Suppressor macrophage treated with lipopolysaccharide for 4 hours (primary cell): ENCODE measurements at places on chromosomes 6 and 20.

- DNase-seq: peak; percentile 77
Measured at GRCh38 chr6:16851758-16852157, 90.5 kb upstream of the ATXN1 start.

GRCh38 chr6:144844596-144844995, 559.5 kb downstream of the UTRN start:
- no peak for DNase-seq

DNA sequence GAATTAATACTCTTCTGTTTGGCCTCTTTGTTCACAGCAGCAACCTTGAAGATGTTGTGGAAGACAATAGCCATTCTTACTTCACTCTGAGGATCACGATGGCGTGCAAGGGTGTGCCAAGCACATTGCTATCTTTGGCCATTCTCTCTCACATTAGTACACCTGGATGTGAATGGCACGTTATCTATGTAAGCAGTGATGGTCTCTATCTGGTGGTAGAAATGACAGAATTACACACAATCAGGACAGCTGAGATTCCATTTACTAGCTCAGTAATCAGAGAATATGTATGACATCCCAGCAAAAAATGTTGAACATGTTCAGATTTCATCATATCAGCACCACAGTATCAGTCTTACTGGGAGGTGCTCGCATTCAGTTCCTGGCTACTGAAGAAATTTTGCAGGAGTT, 116.2 kb downstream of the LCA5 start:
- DNase-seq: no peak

DNA sequence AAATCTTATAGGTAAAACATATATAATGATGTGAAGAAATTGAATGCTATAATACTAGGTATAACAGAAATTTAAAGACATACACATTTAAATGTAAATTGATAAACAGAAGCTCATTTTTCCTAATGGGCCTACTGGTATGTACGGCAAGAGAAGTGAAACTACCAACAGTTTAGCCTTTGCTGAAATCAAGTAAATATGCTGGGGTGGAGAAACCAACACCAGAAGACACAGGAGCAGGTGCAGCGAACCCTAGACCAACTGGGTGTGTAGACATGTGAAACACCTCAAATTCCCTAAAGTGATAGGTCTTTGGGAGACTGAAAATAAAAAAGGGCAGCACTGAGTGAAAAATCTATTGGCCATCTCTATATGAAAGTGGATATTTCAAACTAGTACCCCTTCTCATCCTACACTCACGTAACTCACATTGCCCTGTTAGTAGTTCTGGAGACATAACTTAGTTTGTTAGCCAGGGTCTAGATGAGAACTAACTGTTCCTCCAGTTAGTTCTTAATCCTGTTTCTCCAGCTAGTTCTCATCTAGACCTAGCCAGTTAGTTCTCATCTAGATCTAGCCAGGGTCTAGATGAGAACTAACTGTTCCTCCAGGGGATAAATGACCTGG, 53.1 kb downstream of the SLC35D3 start:
- DNase-seq: no peak

- DNase-seq: no peak
Measured at GRCh38 chr6:40713002-40713719, 126.0 kb upstream of the LRFN2 start.

DNA sequence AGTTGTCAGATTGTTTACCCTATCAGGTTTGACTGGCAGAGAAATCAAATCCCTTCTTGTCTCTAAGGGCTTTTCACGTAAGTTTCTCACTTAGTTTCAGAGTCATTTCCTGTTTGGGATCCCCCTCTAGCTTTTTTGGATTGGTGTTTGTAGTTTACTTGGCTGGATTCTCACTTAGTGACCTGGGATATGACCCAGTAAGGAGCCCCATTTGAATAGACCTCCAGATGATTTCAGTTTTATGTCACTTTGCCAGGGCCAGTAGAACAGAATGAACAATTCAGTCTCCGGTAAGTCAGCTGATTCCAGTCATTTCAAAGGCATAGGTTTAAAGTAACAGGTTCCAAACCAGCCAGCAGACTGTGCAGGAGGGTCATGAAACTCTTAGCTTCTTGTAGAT, 8.2 kb downstream of the FAM135A start:
- DNase-seq: no peak

DNA sequence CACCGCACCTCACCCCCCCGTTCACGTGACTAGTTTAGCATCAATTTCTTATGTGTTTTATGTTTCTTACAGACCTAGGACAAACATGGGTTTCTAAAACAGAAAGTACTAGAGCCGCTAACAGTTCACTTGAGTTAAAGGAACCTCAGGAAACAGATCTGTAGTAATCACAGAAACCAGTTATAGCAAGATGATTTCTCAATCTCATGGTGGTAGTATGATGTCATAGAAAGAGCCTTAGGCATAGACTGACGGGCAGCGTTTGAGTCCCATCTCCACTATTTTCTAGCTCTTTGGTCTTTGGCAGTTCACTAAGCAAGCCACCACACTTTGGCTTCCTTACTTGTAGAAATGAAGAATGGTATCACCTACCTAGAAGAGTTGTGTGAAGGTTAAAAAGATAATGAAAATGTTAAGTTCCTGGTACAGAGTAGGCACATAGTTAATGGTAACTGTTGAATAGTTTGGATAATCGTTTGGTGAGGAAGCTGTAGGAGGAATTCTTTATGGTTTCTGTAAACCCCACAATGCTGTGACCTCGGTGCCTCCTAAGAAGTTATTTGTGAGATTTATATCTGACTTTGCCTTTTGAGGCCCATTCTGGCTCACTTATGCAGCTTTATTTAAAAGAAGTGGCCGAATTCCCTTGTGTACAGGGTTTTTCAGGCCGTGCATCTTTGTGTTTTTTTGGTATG, 21.3 kb downstream of the CTNNBL1 start:
- DNase-seq: peak; percentile 87

GRCh38 chr20:5265662-5265985, 51.1 kb downstream of the PROKR2 start:
- no peak for DNase-seq

DNA sequence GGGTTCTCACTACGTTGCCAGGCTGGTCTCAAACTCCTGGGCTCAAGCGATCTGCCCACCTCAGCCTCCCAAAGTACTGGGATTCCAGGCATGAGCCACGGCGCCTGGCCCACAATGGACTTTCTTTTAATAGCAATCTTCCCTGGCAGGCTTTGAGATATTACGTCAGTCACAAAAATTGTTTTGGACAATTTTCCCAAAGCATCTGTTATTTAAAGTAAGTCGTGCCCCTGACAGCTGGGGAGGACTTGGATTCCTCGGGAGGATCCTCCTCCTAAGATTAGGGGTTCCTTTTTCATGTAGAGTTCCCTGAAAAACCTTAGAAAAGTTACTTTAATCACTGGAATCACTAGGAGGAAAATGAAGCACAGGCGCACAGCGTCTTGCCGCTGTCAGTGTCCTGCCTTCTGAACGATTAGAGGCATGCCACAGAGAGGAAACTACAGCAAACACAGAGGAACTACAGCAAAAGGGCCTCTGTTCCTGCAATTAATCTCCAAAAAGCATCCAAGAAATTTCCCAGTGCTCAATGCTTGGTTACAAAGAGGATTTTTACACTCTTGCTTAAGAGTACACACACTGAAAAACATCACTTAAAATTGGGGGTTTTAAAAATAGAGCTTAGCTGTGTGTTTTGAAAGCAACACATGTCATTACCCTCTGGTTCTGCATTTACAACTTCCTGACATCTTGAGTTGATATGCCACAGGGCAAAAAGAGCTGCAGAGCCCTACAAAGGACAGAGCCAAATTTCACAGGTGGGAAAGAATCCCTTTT, 4.5 kb downstream of the ACSS1 start:
- DNase-seq: peak; percentile 5

GRCh38 chr20:49276161-49276960, 1.5 kb downstream of the ZNFX1 start:
- peak; percentile 93 for DNase-seq

DNA sequence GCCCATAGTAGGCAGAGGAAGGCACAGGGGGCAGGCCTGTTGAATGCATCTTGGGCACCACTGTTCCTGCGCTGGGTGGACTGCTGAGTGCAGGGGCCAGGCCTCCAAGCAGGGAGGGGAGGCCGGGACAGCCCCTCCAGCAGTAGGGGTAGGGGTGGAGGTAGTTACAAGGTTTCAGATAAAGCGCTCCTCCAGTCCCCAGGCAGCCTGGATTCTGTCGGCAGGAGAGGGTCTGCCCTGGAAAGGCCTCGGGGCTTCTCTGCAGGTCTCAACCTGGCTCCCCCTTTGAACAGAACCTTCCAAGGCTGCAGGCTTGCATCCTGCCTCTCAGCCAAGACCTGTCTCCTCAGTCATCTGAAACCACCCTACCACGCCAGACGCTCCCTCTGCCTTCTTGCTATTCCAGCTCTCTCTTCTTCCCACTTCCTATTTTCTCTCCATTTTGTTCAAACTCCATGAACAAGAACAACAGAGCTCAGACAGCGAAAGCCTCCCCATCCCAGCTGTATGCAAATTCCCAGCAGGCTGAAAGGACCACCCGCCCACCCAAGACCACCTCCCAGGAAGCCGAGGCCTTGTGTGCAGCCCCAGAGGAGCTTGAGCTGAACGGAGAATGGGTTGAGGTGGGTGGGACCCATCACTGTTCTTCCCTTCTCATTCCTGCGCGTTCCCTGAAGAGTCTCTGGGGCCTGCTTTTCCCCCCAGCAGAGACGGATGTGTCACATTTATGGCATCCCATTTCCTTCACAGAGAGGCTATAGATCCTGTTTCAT, 1.4 kb downstream of the MLN start:
- DNase-seq: no peak

DNA sequence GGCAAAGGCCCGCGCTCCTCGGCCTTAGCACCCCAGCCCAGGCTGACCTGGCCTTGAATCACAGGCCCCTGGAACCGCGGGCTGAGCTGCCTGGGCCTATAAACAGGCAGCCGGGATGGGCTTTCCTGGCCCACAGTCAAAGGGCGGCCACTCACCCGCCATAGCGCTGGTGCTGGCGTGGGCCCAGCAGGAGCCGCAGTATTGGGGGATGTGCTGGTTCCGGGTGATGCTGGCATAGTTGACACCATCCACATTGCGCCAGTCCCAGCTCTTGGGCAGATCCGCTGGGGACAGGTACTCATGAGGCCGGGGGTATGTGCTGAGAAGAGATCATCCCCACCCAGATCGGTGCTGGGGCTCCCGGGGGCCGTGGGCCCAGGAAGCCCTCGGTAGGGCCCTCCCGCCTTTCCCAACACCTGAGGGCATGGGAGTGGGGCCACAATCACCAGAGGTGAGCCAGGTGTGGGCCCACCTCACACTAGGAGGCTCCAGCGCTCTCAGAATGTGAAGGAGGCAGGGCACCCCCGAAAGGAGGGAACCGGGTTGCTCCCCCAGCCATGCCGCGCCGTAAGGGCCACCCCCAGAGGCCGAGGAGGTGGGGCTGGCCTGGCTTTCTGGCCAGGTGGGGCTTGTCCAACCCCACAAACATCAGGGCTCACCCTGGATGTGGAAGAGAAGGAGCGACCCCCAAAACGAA, 739 bp downstream of the CTSZ start:
- DNase-seq: peak; percentile 50

DNA sequence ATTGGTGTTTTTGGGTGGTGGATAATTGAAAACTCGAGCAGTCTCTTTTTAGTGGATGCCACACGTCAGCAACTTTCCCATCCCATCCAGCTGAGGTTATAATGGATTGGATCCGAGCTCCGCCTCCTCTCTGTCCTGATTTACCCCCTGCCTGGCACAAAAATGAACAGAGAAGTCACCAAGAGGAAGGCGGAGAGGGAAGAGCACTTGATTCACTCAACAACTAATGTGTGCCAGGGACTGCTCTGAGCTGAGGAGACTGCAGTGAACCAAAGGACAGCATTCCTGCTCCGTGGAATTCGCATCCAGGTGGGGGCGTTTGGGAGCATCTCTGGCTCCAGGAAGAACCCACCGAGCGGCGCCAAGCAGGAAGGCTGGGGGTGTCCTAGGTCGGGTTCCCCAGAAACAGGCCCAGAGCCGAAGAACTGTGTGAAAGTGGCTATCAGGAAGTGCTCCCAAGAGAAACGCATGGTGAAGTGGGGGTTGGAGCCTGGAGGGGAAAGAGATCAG, 95.8 kb upstream of the NAA20 start:
- DNase-seq: no peak

DNA sequence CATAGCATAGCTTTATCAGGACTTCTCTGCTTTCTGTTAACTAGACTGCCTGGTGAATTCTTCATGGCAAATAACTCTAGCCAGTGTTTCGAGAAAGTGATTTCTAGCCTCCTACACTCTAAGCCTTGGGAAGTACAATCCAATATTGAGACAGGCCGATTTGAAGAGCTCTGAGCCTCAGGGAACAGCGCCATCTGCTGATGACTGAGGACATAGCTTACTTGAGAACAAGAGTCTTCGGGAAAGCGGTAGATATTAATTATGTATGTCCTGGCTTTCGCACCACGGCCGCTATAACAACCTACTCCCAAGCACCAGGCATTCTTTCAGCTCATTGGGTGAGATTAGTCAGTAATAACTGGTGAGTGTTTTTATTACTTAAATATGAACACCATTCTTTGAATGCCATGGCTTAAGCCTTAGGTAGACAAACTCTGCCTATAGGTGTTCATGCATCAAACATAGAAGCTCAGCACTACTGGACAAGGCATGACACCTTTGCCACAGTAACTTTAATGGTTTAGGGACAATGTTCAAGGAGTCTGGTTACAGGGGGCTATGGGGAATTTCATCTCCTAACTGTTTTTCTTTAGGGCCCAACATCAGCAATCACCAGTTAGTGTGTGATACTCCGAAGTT, 518.6 kb downstream of the BMP2 start:
- DNase-seq: peak; percentile 77

GRCh38 chr6:73640179-73640750, 13.5 kb downstream of the SLC17A5 start:
- no peak for DNase-seq

- DNase-seq: no peak
Measured at GRCh38 chr20:8798505-8798904, 270.4 kb upstream of the PLCB4 start.

DNA sequence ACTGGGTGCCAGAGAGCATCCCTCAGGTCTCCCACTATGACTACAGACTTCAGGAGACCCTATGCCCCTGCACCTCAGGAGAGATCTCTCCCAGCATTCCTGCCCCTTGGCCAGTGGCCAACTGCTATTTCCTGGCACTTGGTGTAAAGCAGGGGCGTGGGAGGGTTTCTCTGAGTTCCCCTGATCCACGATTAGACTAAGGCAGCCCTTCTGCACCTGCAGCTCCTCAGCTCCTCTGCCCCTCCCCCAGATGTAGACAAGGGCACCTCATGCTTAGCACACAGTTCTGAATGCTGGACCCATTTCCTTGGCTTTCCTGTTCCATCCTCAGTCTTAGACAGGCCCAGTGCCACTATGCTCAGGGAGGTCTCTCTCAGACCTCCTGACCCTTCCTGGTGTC, 28.6 kb downstream of the EDN1 start:
- no peak for DNase-seq

DNA sequence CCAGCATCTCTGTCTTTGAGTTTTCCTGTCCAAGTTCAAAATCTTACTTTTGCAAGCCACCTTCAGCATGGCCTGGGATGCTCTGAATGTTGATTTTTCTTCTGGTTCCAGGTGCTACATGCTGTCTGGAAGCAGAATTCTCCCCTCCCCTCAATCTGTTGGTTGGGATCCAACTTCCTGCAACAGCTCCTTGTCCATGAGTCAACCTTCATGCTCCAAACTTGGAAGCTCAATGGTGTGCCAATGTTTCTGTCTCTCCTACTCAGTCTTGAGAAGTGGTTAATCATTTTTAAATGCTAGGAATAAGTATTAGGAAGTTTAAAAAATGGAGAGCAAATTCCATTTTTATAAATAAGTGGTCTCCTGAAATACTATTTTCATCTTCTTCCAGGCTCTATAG, 33.2 kb upstream of the PLEKHG1 start:
- no peak for DNase-seq
